ENCODE measurements at places on chromosomes 7 and 10.

GRCh38 chr7:24457219-24457558 is 116.1 kb upstream of the PALS2 start:
- DNase-seq = no peak

GRCh38 chr7:477626-478220 is 41.9 kb downstream of the PDGFA start:
- DNase-seq = no peak

GRCh38 chr10:17684537-17684936 is 40.6 kb downstream of the STAM start:
- no peak for DNase-seq

DNA sequence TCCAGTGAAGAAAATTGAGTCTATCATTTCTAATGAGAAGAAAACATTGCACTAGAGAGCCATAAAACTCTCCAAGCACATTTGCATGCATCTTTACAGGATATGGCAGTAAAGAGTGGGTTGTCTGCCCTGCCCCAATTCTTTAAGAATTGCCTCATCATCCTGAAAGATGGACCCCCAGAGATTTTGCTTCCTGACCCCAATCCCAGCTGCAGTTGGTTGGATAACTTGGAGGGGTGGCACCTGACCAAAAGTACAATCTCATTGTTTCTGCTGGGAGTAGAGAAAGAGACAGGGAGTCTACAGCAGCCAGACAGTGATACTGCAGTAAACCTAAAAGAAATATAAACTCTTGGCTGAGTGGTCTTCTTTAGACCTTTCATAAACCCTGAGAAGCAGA is 49.1 kb upstream of the ADCY1 start:
- no peak for DNase-seq

- no peak for DNase-seq
Observed at GRCh38 chr10:107666214-107666613, 501.7 kb upstream of the SORCS1 start.

DNA sequence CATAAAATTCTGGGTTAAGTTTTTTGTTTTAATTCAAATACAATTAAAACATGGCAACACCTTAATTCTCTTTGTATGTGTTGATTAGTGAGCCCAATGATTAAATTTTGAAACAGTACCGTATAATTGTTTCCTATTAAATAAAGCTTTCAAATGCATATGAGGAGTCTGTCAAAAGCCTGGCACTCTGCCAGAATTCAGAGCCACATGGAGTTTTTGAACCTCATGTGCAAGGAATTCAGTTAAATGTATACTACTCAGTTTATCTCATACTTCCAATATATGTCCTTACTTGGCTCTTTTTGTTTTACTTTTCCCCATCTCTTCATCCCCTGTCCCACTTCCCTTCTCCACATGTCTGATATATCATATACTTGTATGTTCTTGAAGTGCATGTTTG is 165.6 kb upstream of the FAM3C start:
- DNase-seq = no peak

DNA sequence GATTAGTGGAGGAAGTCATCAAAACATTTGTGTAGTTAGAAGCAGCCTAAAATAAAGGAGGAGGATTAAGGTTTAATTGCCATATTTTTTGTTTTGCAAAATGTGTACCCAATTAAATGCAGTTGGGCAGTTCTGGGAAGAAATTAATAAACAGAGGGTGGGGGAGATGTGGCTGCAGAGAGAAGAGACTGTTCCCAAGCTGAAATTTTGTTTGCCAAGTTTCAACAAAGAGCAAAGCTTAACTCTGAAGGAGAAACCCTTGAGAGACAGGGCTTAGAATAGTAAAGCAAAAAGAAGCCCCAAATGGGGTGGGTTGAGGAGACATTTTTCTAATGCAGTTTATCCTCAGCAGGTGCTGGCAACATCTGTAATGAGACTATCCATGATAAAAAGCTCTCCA is 298.0 kb upstream of the NRP1 start:
- no peak for DNase-seq

GRCh38 chr7:104341546-104341945 is 13.1 kb downstream of the LHFPL3 start:
- DNase-seq = no peak

DNA sequence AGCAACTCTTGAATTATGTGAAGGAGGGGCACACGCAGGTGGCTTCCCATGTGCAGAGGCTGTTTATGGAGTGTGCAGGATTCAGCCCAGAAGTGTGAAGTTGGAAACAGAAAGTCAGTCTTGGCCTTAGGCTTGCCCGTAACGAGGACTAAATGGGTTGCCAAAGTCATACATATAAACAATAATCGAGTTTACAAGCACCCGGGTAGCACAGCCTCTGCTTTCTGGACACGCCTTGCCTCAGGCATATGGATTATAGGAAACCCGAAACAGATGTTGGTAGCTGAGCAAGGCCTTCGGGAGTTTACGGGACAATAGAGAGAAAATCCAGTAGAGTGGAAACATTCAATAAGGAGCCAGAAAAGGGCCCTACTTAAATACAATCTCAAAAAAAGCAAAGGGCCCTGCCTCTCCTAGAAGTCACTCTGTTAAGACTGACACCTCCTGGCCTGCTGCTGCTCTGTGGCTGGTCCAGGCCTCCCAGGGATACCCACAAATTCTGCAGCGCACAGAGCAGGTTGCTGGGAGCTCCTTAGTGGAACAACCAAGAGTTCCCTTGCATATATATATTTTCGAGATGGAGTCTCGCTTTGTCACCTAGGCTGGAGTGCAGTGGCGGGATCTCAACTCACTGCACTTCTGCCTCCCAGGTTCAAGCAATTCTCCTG is 48.5 kb downstream of the SMKR1 start:
- DNase-seq = no peak

GRCh38 chr7:133668296-133669060 is 415.6 kb downstream of the EXOC4 start:
- no peak for DNase-seq

GRCh38 chr7:19376538-19376937 is 231.3 kb upstream of the FERD3L start:
- no peak for DNase-seq

DNA sequence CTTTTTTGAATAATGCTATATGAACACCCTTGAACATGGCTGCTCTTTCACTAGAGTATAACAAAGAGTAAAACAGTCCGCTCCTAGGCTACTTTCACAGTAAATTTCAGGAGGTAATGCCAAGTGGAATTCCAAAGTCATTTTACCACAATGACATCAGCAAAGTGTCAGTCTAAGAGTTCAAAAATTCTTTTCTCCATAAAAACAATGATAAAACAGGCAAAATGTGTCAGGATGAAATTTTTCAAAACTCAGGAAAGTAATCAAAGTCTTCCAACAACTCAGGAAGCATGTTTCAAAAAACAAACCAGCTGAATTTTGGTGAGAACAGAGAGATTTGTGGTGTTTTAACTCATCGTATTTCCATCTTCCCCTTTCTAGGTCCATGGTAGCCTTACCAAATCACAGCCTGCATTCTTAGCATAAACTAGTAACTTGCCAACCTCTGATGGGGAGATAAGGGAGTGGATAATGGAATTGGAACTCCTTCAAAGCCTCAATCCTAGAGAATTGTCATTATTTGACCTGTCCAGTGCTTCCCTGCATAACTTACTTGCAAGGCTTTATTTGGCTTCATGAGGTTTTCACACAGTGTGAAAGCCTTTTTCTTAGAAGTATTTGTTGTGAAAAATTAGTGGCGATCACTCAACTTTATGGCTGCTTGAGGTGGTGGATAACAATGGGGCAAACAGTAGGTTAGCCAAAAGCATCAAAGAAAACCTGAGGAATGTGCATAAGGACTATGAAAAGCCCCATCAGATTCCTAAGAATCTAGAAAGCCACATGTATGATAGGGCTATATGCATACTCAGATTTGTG is 302.7 kb downstream of the HDAC9 start:
- DNase-seq = no peak

DNA sequence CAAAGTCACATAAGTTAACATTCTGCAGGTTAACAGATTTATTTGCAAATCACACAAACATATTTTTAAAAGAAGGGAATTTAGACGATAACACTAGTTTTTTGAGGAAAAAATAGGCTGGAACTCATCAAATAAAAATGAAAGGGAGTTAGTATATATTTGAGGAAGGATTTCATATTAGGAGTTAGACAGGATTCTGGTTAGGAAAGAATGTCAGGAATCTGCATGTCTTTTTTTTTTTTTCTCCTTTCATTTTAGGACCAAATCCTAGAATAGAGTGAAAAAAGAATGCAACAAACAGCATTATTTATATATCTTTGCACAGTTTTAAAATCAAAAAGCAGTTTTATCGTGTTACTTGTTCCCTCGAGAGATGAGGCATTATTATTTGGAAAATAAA is 8.9 kb upstream of the TRDMT1 start:
- DNase-seq = no peak

DNA sequence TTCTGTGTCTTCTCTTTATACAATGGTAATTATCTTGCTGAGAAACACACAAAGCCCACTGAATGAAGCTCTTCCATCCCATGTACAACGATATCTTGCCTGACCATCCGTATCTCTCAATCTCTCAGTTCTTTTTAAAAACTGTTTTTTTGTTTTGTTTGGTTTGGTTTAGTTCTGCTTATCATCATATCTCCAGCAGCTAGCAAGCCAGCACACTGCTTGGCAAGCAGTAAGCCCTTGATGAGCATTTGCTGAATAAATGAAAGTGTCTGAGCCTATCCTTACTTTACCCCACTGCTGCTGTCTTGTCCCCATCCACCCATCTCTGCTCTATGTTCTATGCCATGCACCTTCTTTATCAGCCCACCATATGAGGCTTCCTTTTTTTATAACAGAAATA is 34.2 kb downstream of the ITGB1 start:
- DNase-seq = no peak

DNA sequence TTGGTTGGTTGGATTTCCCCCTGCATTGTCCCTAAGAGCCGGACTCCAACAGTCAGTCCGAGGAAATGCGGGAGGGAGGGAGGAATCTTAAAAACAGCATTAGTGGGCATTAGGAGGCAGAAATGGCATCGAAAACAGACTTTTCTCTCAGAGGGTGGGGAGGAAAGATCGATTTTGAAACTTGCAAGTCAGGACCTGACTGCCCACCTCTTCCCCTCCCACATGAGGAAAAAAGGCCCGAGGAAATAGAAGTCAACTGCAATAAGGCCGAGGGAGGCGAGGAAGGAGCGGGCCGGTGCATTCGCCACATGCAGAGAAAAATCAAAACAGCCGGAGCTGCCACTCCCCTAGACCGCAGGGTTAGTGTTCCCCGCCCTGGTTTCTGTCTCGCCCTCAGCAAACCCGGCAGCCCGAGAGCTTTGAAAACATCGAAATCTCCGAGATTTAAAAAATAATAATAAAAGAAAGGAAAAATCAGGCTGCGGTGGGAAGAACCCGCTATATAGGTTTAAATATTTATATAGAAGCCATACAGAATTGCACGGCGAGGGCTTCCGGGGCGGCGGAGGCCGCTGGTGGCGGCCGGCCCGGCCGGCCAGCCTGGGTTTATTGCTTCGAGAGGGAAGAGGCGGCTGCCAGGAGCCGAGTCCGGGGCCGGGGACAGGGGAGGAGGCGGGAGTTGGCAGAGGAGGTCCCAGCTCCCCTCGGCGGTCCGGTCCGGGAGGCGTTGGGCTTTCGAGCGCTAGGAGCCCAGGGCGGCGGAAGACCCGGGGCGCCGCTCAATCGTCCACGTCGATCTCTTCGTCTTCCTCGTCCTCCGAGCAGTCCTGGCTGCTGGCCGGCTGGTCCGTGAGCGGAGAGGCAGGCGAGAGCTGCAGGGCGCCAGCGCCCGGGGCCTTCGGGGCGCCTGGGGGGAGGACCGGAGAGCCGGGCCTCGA is 2.5 kb downstream of the LBX1 start:
- DNase-seq = no peak

GRCh38 chr7:15561835-15562234 is at the start of gene AGMO:
TSS of gene AGMO (minus strand) at chr7:15562015.
- DNase-seq = no peak

DNA sequence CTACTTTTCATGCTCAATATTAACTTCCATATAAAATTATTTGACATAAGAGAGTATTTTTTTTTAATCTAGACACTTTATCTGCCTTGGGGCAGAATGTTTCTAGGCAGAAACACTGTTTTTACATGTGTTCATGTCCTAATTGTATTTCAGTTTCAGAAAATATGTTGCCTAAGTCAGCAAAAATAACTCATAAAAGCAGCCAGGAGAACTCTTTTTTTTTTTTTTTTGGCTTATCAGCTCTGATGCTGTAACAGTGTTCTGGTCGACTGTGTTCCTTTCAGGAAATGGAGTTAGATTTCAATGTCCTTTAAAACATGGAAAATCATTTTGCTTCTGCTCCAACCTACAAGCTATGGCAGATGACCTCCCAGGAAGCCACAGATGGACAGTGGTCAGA is 63.2 kb upstream of the OPALIN start:
- DNase-seq = no peak

GRCh38 chr7:78172267-78172757 is 373.7 kb downstream of the PHTF2 start:
- DNase-seq = no peak

DNA sequence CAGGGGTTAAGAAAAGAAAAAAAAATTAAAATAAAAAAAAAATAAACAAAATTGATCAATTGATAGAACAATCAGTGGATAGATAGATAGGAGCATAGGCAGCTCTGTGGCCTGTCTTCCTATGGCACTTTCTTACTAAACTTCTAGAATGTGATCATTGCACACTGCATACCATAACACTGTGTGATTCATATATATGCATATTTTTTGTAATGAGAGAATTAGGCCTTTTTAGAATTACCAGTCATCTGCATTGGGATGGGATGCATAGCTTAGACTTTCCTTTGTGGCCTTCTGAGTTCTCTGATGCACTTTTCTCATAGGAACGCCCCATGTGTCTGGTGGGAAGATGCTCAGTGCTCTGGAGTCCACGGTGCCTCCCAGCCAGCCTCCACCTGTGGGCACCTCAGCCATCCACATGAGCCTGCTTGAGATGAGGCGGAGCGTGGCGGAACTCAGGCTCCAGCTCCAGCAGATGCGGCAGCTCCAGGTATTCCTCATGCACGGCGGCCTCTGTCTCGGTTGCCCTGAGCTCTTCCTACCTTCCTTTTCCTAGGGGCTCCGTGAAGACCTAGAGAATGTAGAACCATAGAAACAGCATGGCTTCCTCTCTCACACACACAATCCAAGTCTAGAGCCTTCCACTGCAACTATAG is 222.5 kb downstream of the ARHGAP21 start:
- DNase-seq = no peak

All from SJSA1 (cell line).